ENCODE measurements at places on chromosomes 6 and 20. TPM values are rescaled to one million over a fixed set of nuclear protein-coding genes. Genes with fewer than 3 reads are reported as not detected.

PRPH2 gene
- total RNA-seq: 0.79 TPM

SLC52A3 gene
- 0.36 TPM for total RNA-seq

LIN28B gene
- total RNA-seq: not detected

VGLL2 gene
- total RNA-seq: not detected

CLVS2 gene
- total RNA-seq: not detected

EPHA7 gene
- total RNA-seq: 17.6 TPM

TNFRSF6B gene
- 41.0 TPM for total RNA-seq

FHL5 gene
- 1.6 TPM for total RNA-seq

RNF144B gene
- total RNA-seq: 48.0 TPM
